Adipocyte (in vitro differentiated cells): ENCODE measurements at places on chromosomes 16 and 17.

DNA sequence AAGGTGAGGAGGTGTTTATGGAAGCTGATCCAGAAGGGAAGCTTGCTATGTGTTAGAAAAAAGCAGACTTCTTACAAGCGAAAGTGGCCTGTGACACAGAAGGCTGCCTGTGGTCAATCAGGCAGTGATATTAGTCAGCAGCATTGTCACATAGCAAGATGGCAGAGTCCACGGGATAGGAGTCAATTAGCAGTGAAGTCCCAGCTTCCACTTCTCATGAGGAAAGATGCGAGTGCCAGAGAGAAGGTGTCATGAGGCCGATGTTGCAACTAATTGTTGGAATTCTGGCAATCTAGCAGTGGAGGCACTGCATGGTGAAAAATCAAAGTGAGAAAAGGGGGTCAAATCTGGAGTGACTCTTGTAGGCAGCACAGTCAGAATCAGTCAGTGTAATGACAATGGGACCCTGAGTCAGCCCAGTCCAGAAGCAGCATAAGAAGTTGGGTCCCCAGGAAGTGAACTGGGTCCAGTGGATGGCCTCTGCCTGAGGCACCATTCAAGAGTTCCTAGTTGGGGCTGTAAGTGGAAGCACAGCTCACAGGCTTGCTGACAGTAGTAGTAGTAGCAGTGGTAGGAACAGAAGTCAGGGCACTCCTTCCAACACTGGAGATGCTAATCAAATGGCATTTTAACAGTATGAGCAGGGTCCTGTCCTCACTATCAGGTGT lies 85.1 kb downstream of the TNFRSF13B start:
- DNase-seq = no peak

GRCh38 chr16:20760346-20760745 lies 3.5 kb upstream of the ACSM3 start:
- no peak for DNase-seq

DNA sequence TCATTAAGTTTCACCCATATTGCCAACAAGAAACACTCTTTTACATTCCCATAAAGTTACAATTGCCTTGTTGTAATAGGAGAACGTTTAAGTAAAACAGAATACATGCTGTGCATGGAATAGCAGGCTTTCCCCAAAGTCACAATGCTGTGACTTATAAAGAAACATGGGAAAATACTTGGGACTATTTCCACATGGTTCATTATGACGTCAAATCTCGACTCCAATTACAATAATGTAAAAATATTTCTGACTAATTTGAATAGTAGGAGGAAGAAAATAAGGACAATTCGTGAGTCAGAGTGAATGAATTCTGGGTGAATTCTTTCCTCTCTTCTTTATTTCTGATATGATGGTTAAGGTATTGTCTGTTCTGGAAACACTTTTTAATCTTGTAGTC lies 52.8 kb downstream of the CDH11 start:
- peak; percentile 84 for DNase-seq

- no peak for DNase-seq
Observed at GRCh38 chr17:7915179-7915610, 894 bp downstream of the RNF227 start.

GRCh38 chr16:83031524-83031923 lies 404.8 kb downstream of the CDH13 start:
- DNase-seq = no peak

DNA sequence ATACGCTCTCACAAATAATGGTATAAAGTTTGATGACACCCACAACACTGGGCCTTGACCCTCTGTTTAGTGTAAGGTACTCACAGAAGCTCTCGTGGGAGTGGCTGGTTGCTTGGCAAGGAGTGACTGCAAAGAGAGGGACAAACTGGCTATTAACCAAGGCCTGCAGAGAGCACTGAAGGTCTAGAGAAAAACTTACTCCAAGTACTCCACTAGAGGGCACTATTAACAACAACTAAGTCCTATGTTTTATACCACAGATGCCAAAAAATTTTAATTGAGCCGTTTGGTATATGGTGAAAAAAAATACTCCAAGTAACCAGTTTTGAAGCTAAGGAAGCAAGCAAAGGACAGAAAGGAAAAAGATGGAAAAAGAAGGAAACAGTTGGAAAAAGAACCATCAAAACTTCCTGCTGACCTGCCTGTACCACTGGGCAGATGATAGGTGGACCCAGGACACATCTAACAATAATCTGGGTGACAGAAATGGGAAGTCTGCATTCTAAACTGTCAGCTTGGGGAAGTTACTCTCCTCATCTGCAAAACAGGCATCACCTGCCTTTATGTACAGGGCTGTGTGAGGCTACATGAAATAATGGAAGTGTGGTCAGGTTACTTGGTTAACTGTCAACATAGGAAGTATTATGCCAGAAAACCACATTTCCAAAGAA lies 23.2 kb downstream of the DYNC1LI2 start:
- DNase-seq = peak; percentile 87

- no peak for DNase-seq
Observed at GRCh38 chr17:27522028-27522635, 65.9 kb downstream of the KSR1 start.

- DNase-seq = no peak
Observed at GRCh38 chr16:67945392-67945933, 1.5 kb upstream of the LCAT start.

GRCh38 chr17:78795861-78796516 lies 13.9 kb upstream of the CYTH1 start:
- DNase-seq = no peak

DNA sequence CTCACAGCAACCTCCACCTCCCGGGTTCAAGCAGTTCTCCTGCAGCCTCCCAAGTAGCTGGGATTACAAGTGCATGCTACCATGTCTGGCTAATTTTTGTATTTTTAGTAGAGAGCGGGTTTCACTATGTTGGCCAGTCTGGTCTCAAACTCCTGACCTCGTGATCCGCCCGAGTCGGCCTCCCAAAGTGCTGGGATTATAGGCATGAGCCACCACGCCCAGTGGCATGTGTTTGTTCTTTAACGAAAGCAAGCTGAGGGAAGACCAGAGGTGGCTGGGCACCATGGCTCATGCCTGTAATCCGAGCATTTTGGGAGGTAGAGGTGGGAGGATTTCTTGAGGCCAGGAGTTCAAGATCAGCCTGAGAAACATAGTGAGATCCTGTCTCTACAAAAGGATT lies 18.1 kb downstream of the TNFRSF13B start:
- DNase-seq = no peak

DNA sequence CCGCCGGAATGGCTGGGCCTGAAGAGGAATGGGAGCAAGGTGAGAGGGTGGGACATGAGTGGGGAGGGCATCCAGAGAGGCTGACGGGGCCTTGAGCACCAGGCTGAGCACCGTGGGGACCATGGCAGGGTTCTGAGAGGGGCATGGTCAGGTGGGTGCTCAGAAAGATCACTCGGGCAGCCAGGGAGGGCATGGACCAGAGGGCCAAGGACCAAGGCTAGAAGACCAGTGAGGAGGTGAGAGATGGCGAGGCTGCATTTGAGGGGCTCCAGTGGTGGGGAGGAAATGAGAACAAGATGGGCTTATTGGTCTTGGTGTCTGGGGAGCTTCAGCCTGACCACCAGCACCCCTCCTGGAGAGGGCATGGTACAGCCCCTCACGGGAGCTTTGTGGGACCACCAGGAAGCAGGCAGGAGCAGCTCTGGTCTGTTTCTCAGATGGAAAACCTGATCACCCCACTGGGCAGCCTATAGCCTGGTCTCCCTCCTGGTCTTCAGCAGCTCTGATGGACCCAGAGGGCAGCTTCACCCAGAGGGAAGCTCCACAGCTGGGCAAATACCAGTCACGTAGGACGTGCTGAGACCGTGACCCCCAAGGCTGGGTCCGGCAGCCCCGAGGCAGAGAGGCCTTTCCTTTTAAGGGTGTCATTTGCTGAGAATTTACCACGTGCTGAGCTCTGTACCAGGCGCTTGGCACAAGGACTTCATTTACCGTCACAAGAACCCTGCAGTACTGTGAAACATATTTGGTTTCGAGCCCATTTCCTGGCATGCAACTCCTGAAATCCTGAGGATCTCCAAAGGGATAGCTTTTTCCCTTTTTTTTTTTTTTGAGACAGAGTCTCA lies 11.4 kb upstream of the NCBP3 start:
- DNase-seq = no peak

DNA sequence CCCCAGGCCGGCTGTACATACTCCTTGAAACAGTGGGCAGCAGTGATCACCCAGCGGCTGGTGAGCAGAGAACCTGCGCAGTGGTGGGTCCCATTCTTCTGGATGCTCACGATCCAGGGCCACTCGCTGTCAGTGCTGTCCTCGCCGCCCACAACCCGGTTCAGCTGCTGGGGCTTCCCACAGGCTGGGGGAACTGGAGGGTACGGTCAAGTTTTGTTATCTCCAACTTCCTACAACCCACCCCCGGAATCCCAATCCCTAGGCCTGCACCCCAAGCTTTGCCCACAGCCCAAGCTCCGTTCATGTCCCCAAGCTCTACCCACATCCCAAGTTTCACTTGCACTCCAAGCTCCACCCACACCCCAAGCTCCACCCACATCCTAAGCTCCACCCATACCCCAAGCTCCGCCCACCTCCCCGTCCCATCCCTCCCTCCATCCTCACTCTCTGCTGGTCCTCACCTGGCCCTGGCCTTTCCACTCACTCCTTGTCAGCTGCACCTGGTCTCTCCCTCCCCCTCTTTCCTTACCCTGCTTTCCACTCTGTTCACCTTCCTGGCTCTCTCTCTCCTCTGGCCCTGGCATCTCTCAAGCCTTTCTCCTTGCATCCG lies 1.8 kb downstream of the PRSS22 start:
- no peak for DNase-seq

DNA sequence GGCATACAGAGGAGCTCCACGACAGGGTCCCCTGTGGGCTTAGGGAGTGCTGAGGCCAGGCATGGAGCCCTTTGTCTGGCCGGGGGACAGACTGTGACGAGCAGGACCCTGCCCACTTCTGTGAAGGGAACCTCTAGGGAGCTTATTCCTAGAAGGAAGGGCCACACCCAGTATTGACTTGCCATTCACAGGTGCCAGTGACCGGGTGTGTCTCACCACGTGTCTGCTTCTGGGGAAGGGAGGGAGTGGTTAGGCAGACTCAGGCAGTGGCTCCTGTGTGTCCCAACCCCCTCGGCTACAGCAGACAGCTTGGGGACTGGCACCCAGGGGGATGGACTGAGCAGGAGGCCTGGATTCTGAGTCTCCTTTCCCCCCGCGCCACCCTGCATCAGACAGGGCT lies 57.2 kb downstream of the SOCS1 start:
- DNase-seq = no peak

GRCh38 chr16:89902980-89903379 lies 15.7 kb upstream of the MC1R start:
- no peak for DNase-seq

DNA sequence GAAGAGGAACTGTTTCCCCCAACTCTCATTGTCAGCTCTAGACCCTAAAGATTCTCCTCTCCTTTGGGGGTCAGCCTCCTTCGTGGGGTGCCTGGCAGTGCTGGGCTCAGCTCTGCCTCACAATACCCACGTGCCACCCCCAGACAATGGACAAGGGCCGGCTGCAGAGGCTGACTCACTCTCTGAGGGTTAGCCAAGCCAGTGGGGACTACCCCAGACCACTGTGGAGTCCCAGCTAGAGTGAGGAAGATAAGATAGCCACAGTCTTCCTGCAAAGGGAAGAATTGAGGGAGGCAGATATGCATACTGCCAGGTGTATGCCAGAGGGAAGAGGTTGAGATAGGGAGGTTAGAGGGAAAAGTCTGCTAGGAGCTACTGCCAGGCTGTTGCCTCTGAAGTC lies 13.5 kb upstream of the MTMR4 start:
- DNase-seq = no peak

GRCh38 chr17:43741636-43742035 lies 17.0 kb downstream of the SOST start:
- DNase-seq = no peak

DNA sequence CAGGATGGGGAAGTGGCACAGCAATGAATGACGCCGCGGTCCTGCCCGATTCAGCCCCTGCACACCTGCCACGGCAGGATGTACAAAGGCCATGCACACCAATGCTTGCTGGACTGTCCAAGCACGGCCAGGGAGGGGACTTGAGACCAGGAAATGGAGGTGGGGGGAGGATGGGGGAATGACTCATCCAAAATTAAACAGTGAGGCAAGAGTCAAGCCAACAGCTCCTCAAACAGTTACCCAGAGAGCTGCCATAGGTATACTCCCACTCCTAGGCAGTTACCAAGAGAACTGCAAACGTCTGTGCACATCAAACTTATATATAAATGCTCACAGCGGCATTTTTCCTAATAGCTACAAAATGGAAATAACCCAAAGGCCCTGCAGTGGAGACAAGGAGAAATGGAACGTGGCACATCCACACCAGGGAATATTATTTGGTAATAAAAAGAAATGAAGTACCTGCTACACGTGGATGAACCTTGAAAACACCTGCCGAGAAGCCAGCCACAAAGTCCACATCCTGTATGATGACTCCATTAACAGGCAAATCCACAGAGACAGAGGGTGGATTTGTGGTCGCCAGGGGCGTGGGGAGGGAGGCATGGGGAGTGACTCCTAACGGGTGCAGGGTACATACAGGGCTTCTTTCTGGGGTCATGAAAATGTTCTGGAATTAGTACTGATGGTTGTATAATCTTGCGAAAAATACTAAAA lies 54.1 kb downstream of the VAC14 start:
- DNase-seq = peak; percentile 89
